ENCODE measurements at places on chromosomes 5 and 9. TPM values are rescaled to one million over a fixed set of nuclear protein-coding genes. Genes with fewer than 3 reads are reported as not detected.

DNA sequence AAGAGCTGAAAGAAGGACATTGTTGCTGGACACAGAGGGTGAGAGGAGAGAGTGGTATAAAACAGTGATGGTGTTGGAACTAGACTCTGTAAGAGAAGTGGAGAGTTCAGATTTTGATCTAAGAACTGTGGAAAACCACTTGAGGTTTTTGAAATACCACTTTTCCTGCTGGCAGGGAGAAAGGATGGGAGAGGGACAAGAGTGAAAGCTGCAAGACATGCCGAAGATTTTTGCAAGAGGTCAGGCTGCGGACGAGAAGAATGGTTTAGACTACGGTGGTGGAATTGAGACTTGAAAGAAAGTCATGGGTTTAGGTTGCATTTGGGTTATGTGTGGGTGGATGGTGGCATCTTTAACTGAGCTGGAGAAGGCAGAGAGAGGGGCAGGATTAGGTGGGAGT, 202.2 kb upstream of the RPS23 start:
- no peaks in the 10 kb centered on the region for H3K4me1 ChIP-seq
- H3K36me3 ChIP-seq, result no peaks in the 10 kb centered on the region
- H3K4me3 ChIP-seq, result no peak overlapping the region

DNA sequence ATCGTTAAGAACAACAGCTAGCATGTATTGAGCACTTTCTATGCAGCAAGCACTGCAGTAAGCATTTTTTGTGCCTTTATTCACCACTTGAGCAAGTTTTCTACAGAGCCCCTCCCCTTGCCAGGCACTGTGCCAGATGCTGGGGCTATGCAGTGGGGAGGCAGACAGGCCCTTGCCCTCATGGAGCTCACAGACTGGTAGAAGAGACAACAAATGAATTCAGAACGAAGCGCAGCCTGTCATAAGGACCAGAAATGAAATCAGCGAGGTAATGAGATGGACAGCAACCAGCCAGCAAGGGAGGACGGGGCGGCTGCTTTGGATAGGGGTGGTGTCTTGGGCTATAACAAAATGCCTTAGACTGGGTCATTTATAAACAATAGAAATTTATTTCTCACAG, 68.8 kb downstream of the C9orf50 start:
- no peak for DNase-seq
- H3K27me3 ChIP-seq, result no peaks in the 10 kb centered on the region
- H3K36me3 ChIP-seq, result no peaks in the 10 kb centered on the region
- H3K4me3 ChIP-seq, result no peak overlapping the region
- H3K4me1 ChIP-seq, result peaks cover 29% of the 10 kb centered on the region
- no peak overlapping the region for H3K27ac ChIP-seq

- no peaks in the 10 kb centered on the region for H3K27me3 ChIP-seq
- no peak overlapping the region for H3K4me3 ChIP-seq
- no peaks in the 10 kb centered on the region for H3K36me3 ChIP-seq
- peak; percentile 27 for DNase-seq
These were observed 3.4 kb downstream of the SMIM3 start for GRCh38 chr5:150781706-150782614.

GRCh38 chr5:96829297-96829696, 21.6 kb upstream of the ERAP1 start:
- H3K27me3 ChIP-seq, result no peaks in the 10 kb centered on the region
- H3K4me1 ChIP-seq, result no peaks in the 10 kb centered on the region
- DNase-seq, result peak; percentile 59
- no peaks in the 10 kb centered on the region for H3K36me3 ChIP-seq
- H3K27ac ChIP-seq, result no peak overlapping the region

DNA sequence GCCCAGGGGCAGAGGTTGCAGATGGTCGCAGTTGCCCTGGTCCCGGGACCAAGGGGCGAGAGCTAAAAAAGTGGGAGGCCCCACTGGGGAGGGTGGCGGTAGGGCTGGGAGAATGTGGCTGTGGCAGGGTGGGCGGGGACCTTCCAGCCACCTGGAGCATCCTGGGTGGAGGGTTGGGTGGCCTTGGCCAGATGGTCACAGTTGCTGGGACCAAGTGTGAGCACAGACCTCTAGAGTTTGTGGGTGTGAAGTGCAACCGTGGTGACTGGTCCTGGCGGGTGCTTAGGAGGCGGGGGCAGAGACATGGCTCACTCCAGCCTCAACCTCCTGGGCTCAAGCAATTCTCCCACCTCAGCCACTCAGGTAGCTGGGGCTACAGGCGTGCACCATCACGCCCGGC, 5.7 kb upstream of the TRAF2 start:
- no peaks in the 10 kb centered on the region for H3K4me1 ChIP-seq
- H3K4me3 ChIP-seq, result no peak overlapping the region
- H3K27me3 ChIP-seq, result no peaks in the 10 kb centered on the region
- H3K27ac ChIP-seq, result no peak overlapping the region
- DNase-seq, result no peak

GRCh38 chr9:92740446-92740961, 24.1 kb downstream of the BICD2 start:
- no peaks in the 10 kb centered on the region for H3K36me3 ChIP-seq
- peak; percentile 12 for DNase-seq
- H3K27ac ChIP-seq, result peak overlapping the region; percentile 89
- no peaks in the 10 kb centered on the region for H3K27me3 ChIP-seq
- no peak overlapping the region for H3K4me3 ChIP-seq

DNA sequence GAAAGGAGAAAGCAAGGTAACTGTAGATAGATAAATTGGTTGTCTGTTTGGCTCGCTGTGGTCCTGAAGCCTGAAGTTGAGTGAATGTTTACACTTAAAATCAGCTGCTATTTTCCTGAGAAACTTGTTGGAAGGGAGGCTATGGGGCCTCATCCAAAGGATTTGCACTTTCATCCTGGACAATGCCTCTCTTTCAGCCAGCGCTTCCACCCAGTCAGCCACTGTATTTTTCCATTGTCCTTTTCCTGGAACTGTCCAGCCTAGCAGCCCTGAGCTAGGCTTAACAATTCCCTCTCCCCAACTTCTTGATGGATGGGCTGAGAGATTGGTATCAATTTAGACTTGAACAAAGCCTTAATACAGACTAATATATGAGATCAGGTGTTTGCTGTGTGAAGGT, 429.2 kb downstream of the DMAC1 start:
- no peaks in the 10 kb centered on the region for H3K36me3 ChIP-seq
- H3K27me3 ChIP-seq, result no peaks in the 10 kb centered on the region
- peak; percentile 59 for DNase-seq

- no peaks in the 10 kb centered on the region for H3K27me3 ChIP-seq
- no peak overlapping the region for H3K27ac ChIP-seq
- peaks cover 3% of the 10 kb centered on the region for H3K4me1 ChIP-seq
These were observed 98.1 kb upstream of the TUT7 start for GRCh38 chr9:86452201-86452828.

DNA sequence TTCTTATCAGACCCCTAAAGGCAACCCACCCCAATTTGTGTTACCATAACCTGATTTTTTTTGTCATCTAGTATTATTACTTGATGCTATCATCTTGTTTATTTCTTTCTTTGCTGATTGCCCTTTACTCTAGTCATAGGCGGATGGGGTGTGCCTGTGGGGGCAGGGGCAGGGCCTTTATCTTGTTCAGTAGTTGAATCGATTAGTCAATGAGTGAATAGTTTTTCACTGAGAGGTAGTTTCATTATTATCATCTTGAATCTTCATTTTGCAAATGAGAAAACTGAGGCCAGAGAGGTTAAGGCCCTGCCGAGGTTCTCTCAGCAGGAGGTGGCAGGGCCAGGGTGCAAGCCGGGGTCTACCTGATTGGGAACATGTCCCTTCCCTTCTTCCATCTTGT, 9.4 kb upstream of the GM2A start:
- H3K4me1 ChIP-seq, result no peaks in the 10 kb centered on the region
- H3K36me3 ChIP-seq, result no peaks in the 10 kb centered on the region
- H3K27me3 ChIP-seq, result no peaks in the 10 kb centered on the region
- no peak overlapping the region for H3K4me3 ChIP-seq
- no peak for DNase-seq

Gene NFIL3
- 37.0 TPM for total RNA-seq

DNA sequence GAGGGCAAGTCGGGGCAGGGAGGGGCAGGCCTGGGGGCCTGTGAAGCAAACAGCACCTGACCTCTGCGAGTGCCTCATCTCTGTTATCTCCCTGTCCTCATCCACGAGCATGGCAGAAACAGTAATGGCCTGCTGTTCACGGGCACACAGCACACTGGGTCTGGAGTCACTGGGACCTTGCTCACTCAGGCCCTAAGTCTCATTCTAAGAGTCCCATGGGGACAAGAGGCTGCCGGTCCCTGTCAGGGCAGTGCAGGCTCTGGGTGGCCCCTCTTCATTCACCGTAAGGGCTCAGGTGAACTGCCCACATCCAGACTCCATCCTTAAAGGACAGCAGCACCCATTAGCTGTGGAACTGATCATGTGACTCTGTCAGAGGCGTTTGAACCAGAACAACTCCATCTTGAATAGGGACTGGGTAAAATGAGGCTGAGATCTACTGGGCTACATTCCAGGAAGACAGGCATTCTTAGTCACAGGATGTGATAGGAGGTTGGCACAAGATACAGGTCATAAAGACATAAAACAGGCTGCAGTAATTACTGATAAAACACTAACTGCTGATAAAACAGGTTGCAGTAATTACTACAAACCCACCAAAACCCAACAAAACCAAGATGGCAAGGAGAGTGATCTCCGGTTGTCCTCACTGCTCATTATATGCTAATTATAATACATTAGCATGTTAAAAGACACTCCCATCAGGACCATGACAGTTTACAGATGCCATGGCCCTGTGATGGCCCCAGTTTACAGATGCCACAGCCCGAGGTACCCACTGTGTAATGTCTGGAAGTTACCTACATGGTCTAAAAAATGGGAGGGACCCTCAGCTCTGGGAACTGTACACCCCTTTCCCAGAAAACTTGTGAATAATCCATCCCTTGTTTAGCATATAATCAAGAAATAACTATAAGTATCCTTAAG, 28.7 kb downstream of the BICD2 start:
- peaks cover 34% of the 10 kb centered on the region for H3K4me1 ChIP-seq
- no peak overlapping the region for H3K27ac ChIP-seq
- no peaks in the 10 kb centered on the region for H3K36me3 ChIP-seq
- peak; percentile 0 for DNase-seq

All from lung (tissue), 17 donors.